ENCODE measurements at places on chromosomes 3 and 15.

DNA sequence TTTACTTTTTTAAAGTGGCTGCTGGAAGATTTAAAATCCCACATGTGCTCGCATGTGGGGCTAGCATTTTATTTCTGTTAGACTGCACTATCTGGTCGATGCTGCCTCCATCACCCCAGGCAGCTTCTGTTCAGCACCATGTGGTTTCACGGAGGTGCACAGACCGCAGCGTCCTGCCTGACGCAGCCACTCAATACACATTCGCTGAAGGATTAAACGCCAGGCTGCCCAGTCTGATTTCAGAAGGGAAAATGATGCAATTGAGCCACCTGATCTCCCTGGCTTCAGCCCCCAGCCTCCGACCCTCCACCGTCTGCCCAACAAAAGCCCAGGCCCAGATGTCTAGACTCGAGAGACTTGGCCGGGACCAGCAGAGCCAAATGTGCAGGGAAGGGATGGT is 84.5 kb downstream of the MEGF11 start:
- no peak overlapping the region for H3K4me3 ChIP-seq
- peaks cover 2% of the 10 kb centered on the region for H3K36me3 ChIP-seq
- no peak overlapping the region for H3K27ac ChIP-seq
- peaks cover 27% of the 10 kb centered on the region for H3K27me3 ChIP-seq
- no peaks in the 10 kb centered on the region for H3K4me1 ChIP-seq

DNA sequence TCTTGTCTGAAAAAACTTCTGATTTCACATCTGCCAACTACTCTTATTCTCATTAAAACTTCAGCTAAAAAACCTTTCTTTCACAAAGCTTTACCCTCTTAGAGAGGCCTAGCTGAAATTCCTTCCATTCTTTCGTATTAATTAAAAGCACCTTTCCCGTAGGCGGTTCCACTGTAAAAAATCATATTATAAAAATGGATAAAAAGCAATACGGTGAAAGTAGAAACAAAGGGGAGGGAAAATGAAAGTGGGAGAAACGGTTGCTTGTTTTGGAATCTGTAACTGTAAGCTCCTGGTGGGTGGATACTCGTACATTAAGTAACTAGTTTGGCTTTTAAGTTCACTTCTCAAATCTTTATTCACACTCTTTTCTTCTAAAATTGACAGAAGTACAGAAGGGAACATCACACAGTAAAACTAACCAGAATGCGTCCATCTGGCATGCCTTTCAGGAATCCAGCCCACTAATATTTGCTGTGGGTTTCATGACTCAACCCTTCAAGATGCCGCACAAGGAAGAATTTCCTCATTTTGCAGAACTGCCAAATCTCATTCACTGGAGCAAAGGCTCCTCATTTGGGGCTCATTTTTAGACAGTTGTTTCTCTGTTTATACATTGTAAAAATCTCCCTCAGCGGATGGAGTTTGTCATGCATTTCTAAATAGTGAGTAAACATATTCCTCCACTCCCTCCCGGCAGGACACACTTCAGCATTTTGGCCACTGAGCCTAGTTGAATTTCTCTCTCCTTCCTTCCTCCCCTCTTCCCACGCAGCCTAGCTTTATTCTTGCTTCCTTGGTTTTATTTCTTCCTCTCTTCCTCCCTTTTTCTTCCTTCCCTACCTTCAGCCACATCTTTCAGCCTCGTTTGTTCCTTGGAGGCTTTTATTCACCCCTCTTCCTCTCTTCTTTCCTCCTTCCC is 419.5 kb upstream of the NAALADL2 start:
- no peak overlapping the region for H3K27ac ChIP-seq
- no peaks in the 10 kb centered on the region for H3K4me1 ChIP-seq
- DNase-seq = no peak
- H3K36me3 ChIP-seq = no peaks in the 10 kb centered on the region
- no peak overlapping the region for H3K4me3 ChIP-seq
- peaks cover 20% of the 10 kb centered on the region for H3K27me3 ChIP-seq

GRCh38 chr15:76866716-76867321 is 38.3 kb downstream of the SCAPER start:
- H3K27me3 ChIP-seq = no peaks in the 10 kb centered on the region
- H3K4me1 ChIP-seq = peaks cover 16% of the 10 kb centered on the region
- no peak overlapping the region for H3K27ac ChIP-seq
- H3K36me3 ChIP-seq = no peaks in the 10 kb centered on the region
- no peak for DNase-seq

- no peak for DNase-seq
- H3K27me3 ChIP-seq = peaks cover 73% of the 10 kb centered on the region
- H3K36me3 ChIP-seq = no peaks in the 10 kb centered on the region
- peaks cover 7% of the 10 kb centered on the region for H3K4me1 ChIP-seq
These were observed 751 bp upstream of the DCLK3 start for GRCh38 chr3:36765104-36765503.

- peaks cover 53% of the 10 kb centered on the region for H3K27me3 ChIP-seq
- DNase-seq = no peak
- no peak overlapping the region for H3K4me3 ChIP-seq
- no peak overlapping the region for H3K27ac ChIP-seq
- no peaks in the 10 kb centered on the region for H3K36me3 ChIP-seq
- no peaks in the 10 kb centered on the region for H3K4me1 ChIP-seq
These were observed 43.7 kb upstream of the ADAMTS17 start for GRCh38 chr15:100385300-100386050.

DNA sequence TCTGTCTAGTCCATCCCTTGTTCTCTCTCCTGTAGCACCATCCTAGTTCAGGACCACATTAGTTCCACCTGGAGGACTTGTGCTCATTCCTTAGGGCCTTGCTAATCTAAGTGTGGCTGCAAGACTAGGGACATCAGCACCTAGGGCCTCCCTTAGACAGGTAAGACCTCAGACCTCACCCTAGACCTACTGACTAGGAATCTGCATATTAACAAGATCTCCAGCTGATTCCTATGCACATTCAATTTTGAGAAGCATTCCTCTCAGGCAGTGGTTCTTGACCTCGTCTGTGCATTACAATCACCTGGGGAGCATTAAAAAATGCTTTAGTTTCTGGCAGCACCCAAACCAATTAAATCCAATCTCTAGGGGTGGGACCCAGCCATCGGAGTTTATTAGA is 238.4 kb upstream of the RGMA start:
- H3K27me3 ChIP-seq = peaks cover 34% of the 10 kb centered on the region
- no peaks in the 10 kb centered on the region for H3K36me3 ChIP-seq
- no peak for DNase-seq

DNA sequence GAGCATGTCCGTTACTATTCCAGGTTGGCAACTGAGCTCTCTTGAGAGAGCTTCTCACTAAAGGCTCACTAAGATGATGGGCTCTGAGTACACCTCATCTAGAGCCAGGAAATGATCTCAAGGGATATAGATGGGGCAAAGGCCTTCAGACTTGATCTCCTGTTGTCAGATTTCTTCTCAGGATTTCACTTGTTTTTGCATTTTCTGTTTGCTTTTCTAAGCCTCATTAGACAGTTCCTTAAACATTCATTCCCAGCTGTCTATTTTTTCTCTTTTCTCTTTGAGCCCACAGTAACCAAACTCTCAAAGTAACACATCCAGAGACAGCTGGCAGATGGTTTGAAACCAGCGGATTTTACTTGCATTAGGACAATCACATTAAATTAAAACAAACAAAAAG is 28.4 kb upstream of the ARL8B start:
- no peak for DNase-seq
- no peak overlapping the region for H3K27ac ChIP-seq
- H3K36me3 ChIP-seq = no peaks in the 10 kb centered on the region
- H3K27me3 ChIP-seq = peaks cover 78% of the 10 kb centered on the region

DNA sequence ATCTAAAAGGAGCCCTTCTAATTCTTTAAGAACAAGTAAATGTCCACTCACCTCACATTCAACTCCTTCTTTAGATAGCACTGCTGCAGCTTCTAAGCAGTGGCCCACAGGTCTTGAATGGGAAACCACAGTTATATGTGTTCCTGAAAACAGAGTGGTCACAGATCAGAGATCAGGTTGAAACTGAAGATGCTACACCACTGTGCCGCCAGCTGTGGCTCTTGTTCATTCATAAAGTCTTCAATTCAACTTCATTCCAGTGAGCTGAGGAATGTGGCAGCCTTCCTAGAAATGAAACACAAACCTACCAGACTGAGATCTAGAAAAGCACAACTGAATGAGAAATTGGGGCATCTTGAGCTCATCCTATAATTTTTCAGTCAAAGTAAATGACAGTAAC is 4.0 kb downstream of the PDHB start:
- no peak overlapping the region for H3K27ac ChIP-seq
- H3K27me3 ChIP-seq = no peaks in the 10 kb centered on the region
- no peak overlapping the region for H3K4me3 ChIP-seq
- DNase-seq = no peak

DNA sequence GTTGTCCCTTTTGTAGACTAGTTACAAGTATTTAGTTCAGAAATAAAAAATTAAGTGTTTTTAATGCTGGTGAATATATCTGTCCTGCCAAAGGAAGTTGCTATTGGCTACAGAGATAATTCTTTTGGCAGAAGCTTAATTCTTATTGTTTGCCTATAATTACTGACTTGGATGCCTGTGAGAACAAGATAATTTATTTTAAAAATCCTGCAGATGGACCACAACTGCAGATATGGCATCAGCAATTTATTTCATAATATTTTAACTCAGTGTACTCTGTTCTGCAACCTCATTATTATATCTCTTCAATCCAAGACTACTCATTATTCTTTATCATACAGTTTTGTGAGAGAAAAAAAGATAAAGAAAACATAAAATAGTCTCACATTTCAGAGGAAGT is 789.8 kb downstream of the NAALADL2 start:
- no peak overlapping the region for H3K4me3 ChIP-seq
- H3K4me1 ChIP-seq = no peaks in the 10 kb centered on the region
- H3K27me3 ChIP-seq = no peaks in the 10 kb centered on the region
- H3K36me3 ChIP-seq = no peaks in the 10 kb centered on the region
- H3K27ac ChIP-seq = no peak overlapping the region

- DNase-seq = no peak
- peaks cover 9% of the 10 kb centered on the region for H3K36me3 ChIP-seq
- peak overlapping the region; percentile 38 for H3K27ac ChIP-seq
- H3K4me1 ChIP-seq = peaks cover 56% of the 10 kb centered on the region
- peak overlapping the region; percentile 51 for H3K4me3 ChIP-seq
These were observed 17.3 kb downstream of the PXK start for GRCh38 chr3:58349792-58350626.

DNA sequence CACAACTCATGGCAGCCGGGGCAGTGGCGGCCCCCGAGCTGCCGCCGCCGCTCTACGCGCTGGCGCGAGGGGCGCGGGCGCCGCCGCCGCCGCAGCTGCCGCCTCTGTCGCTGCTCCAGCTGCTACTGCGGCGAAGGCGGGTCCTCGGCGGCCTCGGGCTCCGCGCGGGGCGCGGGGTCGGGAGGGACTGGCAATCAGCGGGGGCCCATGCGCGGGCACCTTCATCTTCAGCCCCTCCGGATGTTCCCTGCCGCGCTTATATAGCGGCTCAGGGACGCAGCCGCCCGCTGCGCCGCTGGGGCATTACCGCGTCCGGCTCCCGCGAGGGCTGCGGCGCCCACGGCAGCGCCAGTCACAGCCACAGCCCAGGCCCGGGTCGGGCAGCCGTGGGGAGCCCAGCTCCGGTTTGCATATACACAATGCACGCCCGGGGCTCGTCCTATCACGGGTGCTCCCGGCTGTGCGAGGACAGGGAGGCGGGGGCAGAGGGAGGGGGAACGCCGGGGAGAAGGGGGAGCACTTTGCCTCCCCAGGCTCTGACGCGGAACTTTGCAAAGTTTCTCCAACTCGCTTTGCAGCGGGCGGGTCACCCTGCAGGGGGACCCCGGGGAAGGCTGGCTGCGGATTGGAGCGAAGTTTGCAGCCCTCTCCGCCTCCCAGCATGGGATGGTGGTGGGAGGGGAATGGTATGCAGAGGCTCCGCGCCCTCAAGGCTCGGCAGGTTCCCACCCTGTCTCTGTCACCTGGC is at the start of gene VGLL3:
Gene VGLL3 (minus strand): TSS at position 416 of the 748 bp plus-strand sequence. CDS start 406 bp downstream, at position 10.
- no peak within 1 kb of the TSS for H3K4me3 ChIP-seq
- peaks cover 3% of the 10 kb centered on the region for H3K4me1 ChIP-seq
- DNase-seq = no peak
- peaks cover 9% of the 10 kb centered on the region for H3K27me3 ChIP-seq
- H3K36me3 ChIP-seq = no peaks in the 10 kb centered on the region
- no peak within 1 kb of the TSS for H3K27ac ChIP-seq

GRCh38 chr15:87567406-87568030 is 689.0 kb downstream of the NTRK3 start:
- H3K4me3 ChIP-seq = no peak overlapping the region
- no peak overlapping the region for H3K27ac ChIP-seq
- H3K36me3 ChIP-seq = no peaks in the 10 kb centered on the region
- no peak for DNase-seq
- H3K4me1 ChIP-seq = peaks cover 3% of the 10 kb centered on the region

- peaks cover 21% of the 10 kb centered on the region for H3K27me3 ChIP-seq
- no peaks in the 10 kb centered on the region for H3K36me3 ChIP-seq
- no peak for DNase-seq
- H3K4me3 ChIP-seq = no peak overlapping the region
- H3K27ac ChIP-seq = no peak overlapping the region
These were observed 86.0 kb upstream of the TBC1D5 start for GRCh38 chr3:17828388-17828787.

GRCh38 chr3:144564011-144564410 is 592.4 kb downstream of the DIPK2A start:
- peaks cover 2% of the 10 kb centered on the region for H3K36me3 ChIP-seq
- no peak overlapping the region for H3K27ac ChIP-seq
- no peaks in the 10 kb centered on the region for H3K27me3 ChIP-seq

- H3K36me3 ChIP-seq = no peaks in the 10 kb centered on the region
- H3K27ac ChIP-seq = no peak overlapping the region
- H3K4me1 ChIP-seq = no peaks in the 10 kb centered on the region
- no peaks in the 10 kb centered on the region for H3K27me3 ChIP-seq
These were observed 155.9 kb upstream of the BCL6 start for GRCh38 chr3:187900993-187901755.

GRCh38 chr15:66941791-66942190 is 123.6 kb upstream of the SMAD3 start:
- no peak for DNase-seq
- H3K4me1 ChIP-seq = no peaks in the 10 kb centered on the region
- H3K36me3 ChIP-seq = no peaks in the 10 kb centered on the region
- peaks cover under 1% of the 10 kb centered on the region for H3K27me3 ChIP-seq
- no peak overlapping the region for H3K4me3 ChIP-seq

- no peak overlapping the region for H3K27ac ChIP-seq
- DNase-seq = no peak
- H3K36me3 ChIP-seq = no peaks in the 10 kb centered on the region
- H3K27me3 ChIP-seq = peaks cover 19% of the 10 kb centered on the region
- H3K4me1 ChIP-seq = no peaks in the 10 kb centered on the region
These were observed 7.3 kb downstream of the ST3GAL6 start for GRCh38 chr3:98770261-98771039.

GRCh38 chr3:152583963-152584362 is 251.0 kb upstream of the P2RY1 start:
- DNase-seq = no peak
- H3K27ac ChIP-seq = no peak overlapping the region
- peaks cover 29% of the 10 kb centered on the region for H3K27me3 ChIP-seq
- no peaks in the 10 kb centered on the region for H3K36me3 ChIP-seq
- H3K4me3 ChIP-seq = no peak overlapping the region
- no peaks in the 10 kb centered on the region for H3K4me1 ChIP-seq

- no peak for DNase-seq
- H3K27me3 ChIP-seq = no peaks in the 10 kb centered on the region
- no peak overlapping the region for H3K4me3 ChIP-seq
- peaks cover 9% of the 10 kb centered on the region for H3K36me3 ChIP-seq
- H3K4me1 ChIP-seq = no peaks in the 10 kb centered on the region
- no peak overlapping the region for H3K27ac ChIP-seq
These were observed 5.7 kb downstream of the NUTM1 start for GRCh38 chr15:34348735-34349300.
